ENCODE measurements at places on chromosomes 1 and 21.

GRCh38 chr1:38615680-38616079 is 243.9 kb downstream of the RRAGC start:
- H3K27me3 ChIP-seq: peaks cover 15% of the 10 kb centered on the region
- no peak overlapping the region for H3K27ac ChIP-seq
- no peak for DNase-seq
- H3K4me3 ChIP-seq: no peak overlapping the region
- no peaks in the 10 kb centered on the region for H3K36me3 ChIP-seq
- no peaks in the 10 kb centered on the region for H3K4me1 ChIP-seq

- no peak overlapping the region for H3K27ac ChIP-seq
- no peaks in the 10 kb centered on the region for H3K27me3 ChIP-seq
- no peak for DNase-seq
- no peaks in the 10 kb centered on the region for H3K36me3 ChIP-seq
These were observed 113.8 kb downstream of the CASZ1 start for GRCh38 chr1:10682449-10683309.

DNA sequence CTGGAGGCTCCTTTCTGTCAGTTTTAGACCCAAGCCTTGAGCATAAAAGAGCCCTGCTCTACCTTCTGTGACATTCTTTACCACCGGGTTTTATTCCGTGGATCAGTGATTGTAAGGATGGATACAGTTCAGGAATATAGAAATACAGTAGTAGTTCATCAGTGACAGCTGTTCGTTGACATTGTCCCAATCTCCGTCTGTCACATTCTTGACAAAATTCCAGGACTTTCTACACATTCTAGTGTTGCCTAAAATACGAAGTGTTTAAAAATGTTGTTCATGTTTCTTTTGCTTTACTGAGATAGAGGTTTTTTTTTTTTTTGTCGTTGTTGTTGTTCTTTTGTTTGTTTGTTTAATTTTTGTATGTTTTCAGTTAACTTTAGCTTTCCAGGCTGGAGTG is 29.9 kb downstream of the MAP10 start:
- no peaks in the 10 kb centered on the region for H3K4me1 ChIP-seq
- H3K36me3 ChIP-seq: no peaks in the 10 kb centered on the region
- no peak for DNase-seq
- no peak overlapping the region for H3K4me3 ChIP-seq
- no peaks in the 10 kb centered on the region for H3K27me3 ChIP-seq
- H3K27ac ChIP-seq: no peak overlapping the region

GRCh38 chr1:234927971-234928640 is 200.5 kb downstream of the TOMM20 start:
- H3K36me3 ChIP-seq: no peaks in the 10 kb centered on the region
- no peak overlapping the region for H3K4me3 ChIP-seq
- H3K4me1 ChIP-seq: peaks cover 8% of the 10 kb centered on the region
- no peak for DNase-seq

- no peaks in the 10 kb centered on the region for H3K4me1 ChIP-seq
- no peak for DNase-seq
- peaks cover 2% of the 10 kb centered on the region for H3K27me3 ChIP-seq
- no peak overlapping the region for H3K27ac ChIP-seq
These were observed 4.3 kb upstream of the S100A9 start for GRCh38 chr1:153353226-153353947.

- no peak overlapping the region for H3K27ac ChIP-seq
- H3K36me3 ChIP-seq: no peaks in the 10 kb centered on the region
These were observed 69.2 kb downstream of the NFIA start for GRCh38 chr1:61151565-61151964.

- no peaks in the 10 kb centered on the region for H3K27me3 ChIP-seq
- H3K27ac ChIP-seq: no peak overlapping the region
- peaks cover 8% of the 10 kb centered on the region for H3K4me1 ChIP-seq
- no peaks in the 10 kb centered on the region for H3K36me3 ChIP-seq
- no peak for DNase-seq
These were observed 46.1 kb downstream of the ADAMTS1 start for GRCh38 chr21:26798856-26799751.

- no peak overlapping the region for H3K4me3 ChIP-seq
- no peaks in the 10 kb centered on the region for H3K4me1 ChIP-seq
- peaks cover 25% of the 10 kb centered on the region for H3K36me3 ChIP-seq
These were observed 16.8 kb downstream of the MAST2 start for GRCh38 chr1:45820173-45820572.

DNA sequence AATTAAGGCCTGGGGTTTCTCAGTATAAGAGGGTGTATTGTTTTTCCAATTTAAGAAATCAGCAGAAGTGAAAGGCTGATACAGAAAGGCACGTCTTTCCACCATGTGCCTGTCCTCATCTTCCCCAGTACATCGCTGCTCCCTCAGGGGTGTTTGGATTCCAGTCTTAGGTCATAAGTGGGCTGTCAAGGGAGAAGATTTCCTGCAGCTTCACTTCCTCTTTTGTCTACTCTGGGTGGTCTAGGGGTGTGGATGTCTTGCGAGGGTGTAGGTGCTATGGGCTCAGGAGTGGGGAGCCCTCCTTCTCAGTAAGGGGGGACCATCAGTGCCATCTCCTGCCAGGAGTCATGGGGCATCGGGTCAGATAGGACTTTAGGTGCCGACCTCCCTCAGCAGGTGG is 999.8 kb upstream of the NCAM2 start:
- H3K4me3 ChIP-seq: no peak overlapping the region
- no peaks in the 10 kb centered on the region for H3K36me3 ChIP-seq

DNA sequence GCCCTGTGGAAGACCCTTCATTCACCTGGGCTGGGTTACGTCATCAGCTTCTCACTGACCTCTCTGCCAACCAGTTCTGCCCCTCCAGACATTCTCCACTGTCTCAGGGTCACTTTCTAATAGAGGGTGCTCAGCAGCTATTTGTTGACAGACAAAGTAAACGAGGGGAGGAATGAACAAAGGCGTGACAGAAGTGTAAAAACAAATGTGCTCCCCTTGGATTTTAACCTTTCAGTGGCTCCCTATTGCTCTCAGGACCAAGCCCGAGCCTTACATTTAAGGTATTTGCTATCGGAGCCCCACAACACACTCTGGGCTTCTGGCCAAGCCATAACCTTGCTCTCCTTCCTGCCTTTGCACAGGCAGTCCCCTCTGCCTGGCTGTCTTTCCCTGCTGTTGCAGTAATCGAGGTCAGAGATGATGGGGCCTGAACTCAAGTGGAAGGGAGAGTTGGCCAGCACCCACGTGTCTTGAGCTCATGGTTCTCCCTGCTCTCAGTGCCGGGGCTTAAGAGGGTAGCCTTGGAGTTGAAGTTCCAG is 9.3 kb upstream of the MARCKSL1 start:
- no peaks in the 10 kb centered on the region for H3K36me3 ChIP-seq
- peaks cover 3% of the 10 kb centered on the region for H3K4me1 ChIP-seq
- no peak overlapping the region for H3K4me3 ChIP-seq
- H3K27ac ChIP-seq: no peak overlapping the region

- DNase-seq: no peak
- H3K4me3 ChIP-seq: no peak overlapping the region
- H3K36me3 ChIP-seq: no peaks in the 10 kb centered on the region
- no peaks in the 10 kb centered on the region for H3K27me3 ChIP-seq
- H3K4me1 ChIP-seq: peaks cover 14% of the 10 kb centered on the region
These were observed 90.1 kb upstream of the SLC25A33 start for GRCh38 chr1:9449110-9449627.

DNA sequence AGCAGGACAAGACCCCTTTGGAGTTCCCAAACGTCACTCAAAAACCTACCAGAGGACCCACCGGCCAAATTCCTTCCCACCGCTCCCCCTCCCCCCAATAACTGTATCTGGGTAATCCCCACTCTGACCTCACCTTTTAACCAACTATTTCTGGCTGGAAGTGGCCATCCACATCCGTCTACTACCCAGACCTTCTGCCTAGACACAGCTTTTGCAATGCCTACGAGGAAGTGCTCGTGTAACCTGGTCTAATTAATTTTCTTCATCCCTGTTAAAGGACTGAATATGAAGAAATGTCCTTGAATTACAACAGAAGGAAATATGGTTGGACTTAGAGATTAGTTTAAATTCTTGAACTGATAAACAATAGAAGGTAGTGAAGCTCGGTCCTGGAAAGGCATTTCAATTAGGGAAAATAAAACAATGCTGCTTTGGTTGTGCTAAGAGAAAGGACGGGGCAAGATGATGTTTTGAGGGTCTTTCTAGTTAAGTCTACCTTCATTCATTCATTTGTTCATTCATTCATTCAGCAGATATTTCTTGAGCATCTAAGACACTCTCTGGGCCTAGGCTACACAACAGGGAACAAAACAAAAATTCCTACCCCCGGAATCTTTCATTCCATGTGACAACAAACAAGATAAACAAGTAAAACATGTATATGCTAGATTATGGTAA is 18.8 kb downstream of the AVPR1B start:
- H3K4me3 ChIP-seq: no peak overlapping the region
- H3K36me3 ChIP-seq: no peaks in the 10 kb centered on the region
- H3K27me3 ChIP-seq: peaks cover 24% of the 10 kb centered on the region
- no peaks in the 10 kb centered on the region for H3K4me1 ChIP-seq
- H3K27ac ChIP-seq: no peak overlapping the region
- no peak for DNase-seq

DNA sequence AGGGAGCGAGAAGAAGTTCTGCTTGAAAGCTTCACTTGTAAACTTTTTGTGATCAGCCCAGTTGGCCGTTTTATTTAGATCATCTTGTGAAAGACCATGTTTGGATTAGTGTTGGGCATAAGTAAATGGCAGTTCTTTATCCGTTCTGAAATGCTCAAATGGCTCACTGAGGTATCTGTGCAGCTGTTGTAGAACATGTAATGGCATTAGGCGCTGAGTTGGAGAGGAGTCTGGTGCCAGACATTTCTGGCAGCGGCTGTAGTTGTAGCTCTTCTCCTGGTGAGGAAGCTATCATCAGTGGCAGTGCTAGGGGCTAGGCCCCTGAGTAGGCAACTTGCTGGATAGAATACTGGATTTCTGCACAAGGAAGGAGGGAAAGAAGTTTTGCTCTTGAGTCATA is 321.6 kb downstream of the LMO4 start:
- H3K4me1 ChIP-seq: peaks cover 7% of the 10 kb centered on the region
- no peaks in the 10 kb centered on the region for H3K27me3 ChIP-seq
- no peaks in the 10 kb centered on the region for H3K36me3 ChIP-seq
- no peak overlapping the region for H3K4me3 ChIP-seq

- H3K4me1 ChIP-seq: no peaks in the 10 kb centered on the region
- no peak overlapping the region for H3K27ac ChIP-seq
- no peak for DNase-seq
- no peaks in the 10 kb centered on the region for H3K27me3 ChIP-seq
- no peaks in the 10 kb centered on the region for H3K36me3 ChIP-seq
These were observed 730.2 kb downstream of the LRRIQ3 start for GRCh38 chr1:73467731-73468130.

DNA sequence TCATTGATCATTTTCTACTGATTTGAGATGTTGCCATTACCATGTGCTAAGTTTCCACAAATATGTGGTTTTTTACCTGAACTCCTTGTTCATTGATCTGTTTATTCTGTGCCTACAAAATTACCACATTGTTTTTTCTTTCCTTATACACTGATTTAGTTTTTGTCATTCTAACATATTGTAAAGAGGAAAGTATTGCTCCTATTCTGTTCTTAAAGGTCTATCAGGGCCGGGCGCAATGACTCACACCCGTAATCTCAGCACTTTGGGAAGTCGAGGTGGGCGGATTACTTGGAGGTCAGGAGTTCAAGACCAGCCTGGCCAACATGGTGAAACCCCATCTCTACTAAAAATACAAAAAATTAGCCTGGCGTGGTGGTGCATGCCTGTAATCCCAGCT is 75.1 kb downstream of the CAMTA1 start:
- no peaks in the 10 kb centered on the region for H3K27me3 ChIP-seq
- no peaks in the 10 kb centered on the region for H3K4me1 ChIP-seq
- H3K4me3 ChIP-seq: no peak overlapping the region
- H3K27ac ChIP-seq: no peak overlapping the region

DNA sequence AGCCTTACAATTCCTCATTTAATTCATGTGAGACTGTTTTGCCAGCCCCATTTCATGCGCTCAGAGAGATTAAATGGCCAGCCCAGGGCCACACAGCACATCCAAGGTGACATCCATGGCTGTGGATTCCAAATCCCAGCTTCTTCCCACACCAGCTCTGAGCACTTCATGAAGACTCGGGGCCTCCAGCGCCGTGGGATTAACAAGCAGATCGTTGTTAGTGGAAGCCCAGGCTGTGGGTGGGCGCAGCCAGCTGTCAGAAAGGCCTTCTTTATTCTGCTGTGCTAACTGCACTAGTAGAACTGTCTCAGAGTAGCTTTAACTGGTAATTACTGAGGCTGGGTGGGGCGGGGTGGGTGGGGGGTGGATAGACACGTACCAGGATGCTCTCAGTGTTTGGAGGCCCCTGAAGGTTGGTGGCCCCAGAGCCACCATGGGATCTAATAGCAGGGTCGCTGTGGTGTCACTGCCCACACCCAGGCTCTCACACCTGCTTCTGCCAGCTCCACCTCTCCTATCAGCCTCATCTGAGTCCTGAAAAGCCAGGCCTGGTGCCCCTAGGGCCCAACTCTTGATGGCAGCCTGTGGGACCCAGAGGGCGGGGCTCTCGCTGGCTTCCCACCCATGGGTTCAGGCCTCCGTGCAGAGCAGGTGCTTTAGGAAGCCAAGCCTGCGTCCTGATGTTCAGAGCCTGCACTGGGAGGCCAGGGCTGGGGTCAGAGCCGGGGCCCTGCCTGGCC is 3.4 kb downstream of the BMP8A start:
- peaks cover 5% of the 10 kb centered on the region for H3K4me1 ChIP-seq
- H3K27me3 ChIP-seq: no peaks in the 10 kb centered on the region
- no peaks in the 10 kb centered on the region for H3K36me3 ChIP-seq
- no peak for DNase-seq
- no peak overlapping the region for H3K4me3 ChIP-seq

GRCh38 chr1:43997295-43997999 is 6.0 kb downstream of the CCDC24 start:
- no peak overlapping the region for H3K4me3 ChIP-seq
- H3K36me3 ChIP-seq: no peaks in the 10 kb centered on the region
- peaks cover 3% of the 10 kb centered on the region for H3K4me1 ChIP-seq

GRCh38 chr1:234727018-234727940 is 117.3 kb upstream of the IRF2BP2 start:
- no peak for DNase-seq
- no peaks in the 10 kb centered on the region for H3K27me3 ChIP-seq
- H3K36me3 ChIP-seq: no peaks in the 10 kb centered on the region
- no peak overlapping the region for H3K4me3 ChIP-seq

- no peak overlapping the region for H3K27ac ChIP-seq
- no peaks in the 10 kb centered on the region for H3K4me1 ChIP-seq
- DNase-seq: peak; percentile 76
- H3K4me3 ChIP-seq: no peak overlapping the region
- no peaks in the 10 kb centered on the region for H3K27me3 ChIP-seq
These were observed 110.0 kb downstream of the GRIK3 start for GRCh38 chr1:36924282-36924811.

DNA sequence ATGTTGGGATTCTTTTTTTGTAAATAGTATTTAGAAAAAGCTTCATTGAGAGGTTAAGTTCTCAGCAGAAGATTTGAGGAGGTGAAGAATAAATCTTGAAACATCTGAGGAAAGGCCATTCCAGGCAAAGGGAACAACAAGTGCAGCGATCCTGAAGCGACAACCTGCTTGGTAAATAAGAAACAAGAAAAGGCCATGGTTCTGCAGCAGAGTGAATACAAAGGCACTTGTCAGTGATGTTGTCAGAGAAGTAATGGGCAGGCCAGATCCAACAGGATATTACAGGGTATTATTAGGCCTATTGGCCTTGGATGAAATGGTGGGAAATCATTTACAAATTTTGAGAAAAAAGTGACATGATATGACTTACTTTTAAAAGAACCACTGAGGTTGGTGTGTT is 960.0 kb downstream of the PLA2G4A start:
- no peaks in the 10 kb centered on the region for H3K36me3 ChIP-seq
- no peaks in the 10 kb centered on the region for H3K27me3 ChIP-seq
- no peak overlapping the region for H3K4me3 ChIP-seq
- no peak overlapping the region for H3K27ac ChIP-seq
- DNase-seq: no peak
